LNCaP clone FGC (cell line): ENCODE measurements at places on chromosomes 3 and 15.

DNA sequence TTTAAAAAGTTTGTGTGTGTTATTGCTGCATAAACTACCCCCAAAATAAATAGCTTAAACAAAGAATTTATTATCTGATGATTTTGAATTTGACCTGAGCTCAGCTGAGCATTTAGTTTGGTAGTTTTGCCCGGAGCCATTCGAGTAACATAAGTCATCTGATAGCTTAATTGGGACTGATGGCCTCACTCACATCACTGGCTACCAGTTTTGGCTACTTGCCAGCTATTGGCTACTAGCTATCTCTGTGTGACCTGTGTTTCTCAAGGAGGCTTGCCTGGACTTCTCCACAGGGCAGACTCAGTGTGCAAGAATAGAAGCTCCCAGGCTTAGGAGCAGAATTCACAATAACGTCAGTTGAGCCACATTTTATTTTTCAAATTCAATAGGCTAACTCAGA is 9.0 kb downstream of the CNTN3 start:
- DNase-seq, result no peak

GRCh38 chr15:73709686-73710085 is 25.5 kb downstream of the CD276 start:
- DNase-seq, result no peak

DNA sequence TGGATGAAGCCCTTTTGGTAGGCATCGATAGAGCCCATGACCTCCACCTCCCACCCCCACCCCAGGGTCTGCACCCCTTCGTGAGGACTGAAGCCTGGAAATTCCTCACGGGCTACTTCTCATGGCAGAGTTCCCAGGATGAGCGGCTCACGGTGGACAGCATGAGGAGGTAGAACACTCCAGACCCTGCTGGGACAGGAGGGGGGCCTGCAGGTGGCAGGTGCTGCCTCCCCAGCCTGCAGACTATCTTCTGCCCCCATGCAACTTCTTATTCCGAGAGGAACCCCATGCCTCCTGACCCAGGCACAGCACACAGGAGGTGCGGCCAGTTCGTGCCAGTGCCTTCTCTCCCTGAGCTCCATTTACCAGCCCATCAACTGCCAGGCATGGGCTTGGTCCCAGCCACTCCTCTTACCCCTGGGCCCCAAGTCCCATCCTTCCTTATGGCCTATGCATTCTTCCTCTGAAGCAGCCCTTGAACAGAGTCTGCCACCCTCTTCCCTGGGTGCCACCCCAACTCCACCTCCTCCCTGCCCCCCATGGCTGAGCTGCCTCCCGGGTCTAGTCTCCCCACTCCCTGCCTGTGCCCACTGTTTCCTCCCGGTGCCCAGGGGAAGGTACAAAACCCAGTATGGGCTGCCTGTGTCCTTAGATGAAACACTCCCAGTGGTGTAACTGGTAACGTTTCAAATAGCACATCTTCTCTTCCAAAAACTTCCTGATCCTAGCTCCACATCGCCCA is 8.4 kb downstream of the TBC1D21 start:
- no peak for DNase-seq

DNA sequence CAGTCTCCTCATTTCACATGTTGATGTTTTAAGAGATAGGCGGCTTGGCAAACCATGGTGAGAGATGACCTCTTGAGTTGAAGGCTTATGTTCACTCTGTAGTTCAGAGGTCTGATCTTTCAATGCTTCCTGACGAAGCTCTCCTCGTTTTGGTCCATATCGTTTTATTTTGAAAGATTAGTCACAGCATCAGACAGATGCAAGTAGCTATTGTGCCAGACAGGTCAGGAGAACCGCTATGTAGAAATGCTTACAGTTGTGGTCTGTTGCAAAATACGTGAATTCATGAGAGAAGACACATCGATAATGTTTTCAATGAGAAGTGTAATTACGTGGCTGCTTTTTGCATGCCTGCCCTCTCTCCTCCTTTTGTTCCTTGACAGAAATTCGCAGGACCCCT is 47.5 kb downstream of the CHL1 start:
- no peak for DNase-seq

DNA sequence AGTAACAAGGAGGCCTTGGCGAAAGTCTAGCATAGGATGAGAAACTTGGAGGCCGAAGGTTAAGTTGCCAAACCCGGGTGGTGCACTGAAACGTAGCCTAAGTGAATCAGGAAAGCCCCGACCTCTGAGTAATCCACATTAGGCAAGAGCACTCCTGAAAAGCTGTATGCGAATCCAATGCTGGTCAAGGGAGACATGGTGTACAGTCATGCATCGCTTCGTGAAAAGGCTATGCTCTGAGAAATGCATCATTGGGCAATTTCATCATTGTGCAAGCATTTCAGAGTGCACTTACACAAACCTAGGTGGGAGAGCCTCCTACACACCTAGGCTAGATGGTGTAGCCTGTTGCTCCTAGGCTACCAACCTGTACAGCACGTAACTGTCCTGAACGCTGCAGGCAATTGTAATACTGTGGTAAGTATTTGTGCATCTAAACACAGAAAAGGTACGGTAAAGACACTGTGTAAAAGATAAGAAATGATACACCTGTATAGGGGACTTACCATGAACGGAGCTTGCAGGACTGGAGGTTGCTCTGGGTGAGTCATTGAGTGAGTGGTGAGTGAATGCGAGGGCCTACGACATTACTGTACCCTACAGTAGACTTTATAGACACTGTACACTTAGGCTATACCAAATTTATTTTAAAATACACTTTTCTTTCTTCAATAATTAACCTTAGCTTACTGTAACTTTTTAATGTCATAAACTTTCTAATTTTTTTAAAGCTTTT is 222.5 kb downstream of the SHQ1 start:
- no peak for DNase-seq

GRCh38 chr15:67064607-67065530 is 533 bp upstream of the SMAD3 start:
- no peak for DNase-seq

DNA sequence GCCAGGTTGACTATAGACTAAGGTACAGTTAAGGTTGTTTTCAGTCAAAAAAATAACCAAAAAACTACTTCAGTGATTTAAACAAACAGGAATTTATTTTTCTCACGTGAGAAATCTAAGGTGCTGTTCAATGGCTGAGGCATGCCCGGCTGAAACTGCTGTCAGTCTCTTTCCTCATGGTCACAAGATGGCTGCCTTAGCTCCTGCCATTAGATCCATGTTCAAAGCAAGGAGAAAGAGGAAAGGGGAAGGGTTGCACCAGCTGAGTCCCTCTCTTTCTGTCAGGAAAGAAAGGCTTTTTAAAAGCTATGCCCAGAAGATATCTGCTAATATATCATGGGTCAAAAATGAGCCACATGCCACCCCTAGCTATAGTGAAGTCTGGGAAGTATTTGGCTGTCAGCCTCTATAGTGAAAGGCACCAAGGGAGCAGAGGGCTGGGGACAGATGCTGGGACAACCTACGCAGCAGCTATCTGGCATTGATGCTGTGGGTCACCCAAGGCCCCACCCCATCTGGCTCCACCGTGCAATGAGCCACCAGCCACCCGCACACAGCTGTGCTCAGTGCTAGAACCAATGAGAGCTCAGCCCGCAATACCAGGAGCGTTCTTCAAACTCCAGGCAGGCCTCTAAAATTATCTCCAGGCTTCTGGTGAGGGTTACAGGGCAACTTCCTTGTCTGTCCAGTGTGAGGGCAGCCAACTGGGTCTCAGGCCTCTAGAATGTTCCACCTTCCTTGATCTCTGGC is 64.7 kb upstream of the GATA2 start:
- no peak for DNase-seq

GRCh38 chr3:52787246-52787645 is 7.3 kb upstream of the ITIH3 start:
- DNase-seq, result no peak

DNA sequence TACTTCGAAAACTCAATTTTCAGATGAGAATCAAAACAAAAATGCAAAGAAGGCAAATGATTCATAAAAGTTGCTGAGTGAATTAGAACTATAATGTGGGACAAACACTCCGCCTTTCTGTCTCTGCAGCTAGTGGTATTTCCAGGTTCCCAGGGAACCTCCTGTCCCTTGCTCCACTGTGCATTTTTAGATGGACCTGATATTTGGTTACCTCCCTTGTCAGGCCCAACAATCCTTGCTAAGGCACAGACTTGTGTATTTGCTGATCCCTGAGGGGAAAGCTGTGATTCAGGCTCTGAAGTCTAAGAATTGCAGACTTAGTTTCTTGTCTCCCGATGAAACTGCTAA is 162.7 kb downstream of the LPP start:
- no peak for DNase-seq

GRCh38 chr15:55868707-55869106 is 124.7 kb downstream of the NEDD4 start:
- DNase-seq, result peak; percentile 40

- DNase-seq, result no peak
Measured at GRCh38 chr15:59999612-60000112, 4.4 kb upstream of the FOXB1 start.

DNA sequence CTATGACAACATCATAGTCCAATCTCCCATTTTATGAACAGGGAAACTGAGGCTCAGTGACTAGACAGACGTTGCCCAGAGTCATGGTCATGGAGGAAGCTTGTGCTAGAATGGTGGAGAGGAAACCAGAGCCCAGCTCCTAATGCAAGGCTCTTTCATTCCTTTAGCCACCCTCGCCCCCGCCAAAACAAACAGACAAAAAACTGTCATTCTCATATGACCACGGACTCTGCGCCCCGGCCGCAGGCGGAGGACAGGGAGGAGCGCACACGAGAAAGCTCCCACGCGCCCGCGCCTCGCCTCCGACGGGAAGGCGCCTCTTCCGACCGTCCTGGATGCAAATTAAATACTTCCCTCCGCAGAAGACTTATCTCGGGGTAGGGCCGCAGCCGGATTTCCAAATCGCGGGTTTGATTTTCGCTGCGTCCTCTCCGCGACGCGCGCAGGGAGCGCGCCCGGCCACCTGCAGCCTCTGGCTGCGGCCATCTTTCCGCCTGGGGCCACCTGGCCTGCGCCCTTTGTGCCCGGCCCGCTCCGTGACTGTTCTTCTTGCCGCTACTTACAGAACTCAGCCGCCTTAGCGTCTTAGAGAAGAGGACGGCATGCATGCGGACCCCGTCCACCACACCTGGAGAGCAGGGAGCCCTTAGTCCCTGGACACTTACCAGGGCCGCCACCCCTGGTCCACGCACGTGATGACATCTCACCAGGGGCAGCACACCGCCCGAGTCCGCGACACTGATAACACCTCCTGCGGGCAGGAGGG is 670 bp upstream of the ATP13A3 start:
- no peak for DNase-seq

GRCh38 chr15:96367311-96368200 is 37.1 kb downstream of the NR2F2 start:
- DNase-seq, result no peak

DNA sequence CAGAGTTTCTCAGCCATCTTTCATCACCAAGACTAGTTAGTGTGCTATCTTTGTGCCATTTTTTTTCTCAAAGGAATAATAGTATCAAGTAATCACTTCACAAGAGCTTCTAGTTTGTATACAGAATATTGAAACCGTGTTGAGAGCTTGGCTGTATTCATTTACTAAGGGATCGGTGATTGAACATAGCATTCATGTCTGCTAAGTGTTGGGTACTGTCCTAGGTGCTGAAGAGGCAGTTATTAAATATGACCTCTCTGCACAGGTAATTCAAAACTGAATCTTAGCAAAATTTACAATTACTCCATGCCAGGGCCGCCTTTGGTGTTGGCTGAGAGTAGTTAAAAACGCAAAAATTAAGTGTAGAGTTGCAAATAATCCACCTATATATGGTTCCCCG is 355.3 kb upstream of the RORA start:
- DNase-seq, result peak; percentile 23

DNA sequence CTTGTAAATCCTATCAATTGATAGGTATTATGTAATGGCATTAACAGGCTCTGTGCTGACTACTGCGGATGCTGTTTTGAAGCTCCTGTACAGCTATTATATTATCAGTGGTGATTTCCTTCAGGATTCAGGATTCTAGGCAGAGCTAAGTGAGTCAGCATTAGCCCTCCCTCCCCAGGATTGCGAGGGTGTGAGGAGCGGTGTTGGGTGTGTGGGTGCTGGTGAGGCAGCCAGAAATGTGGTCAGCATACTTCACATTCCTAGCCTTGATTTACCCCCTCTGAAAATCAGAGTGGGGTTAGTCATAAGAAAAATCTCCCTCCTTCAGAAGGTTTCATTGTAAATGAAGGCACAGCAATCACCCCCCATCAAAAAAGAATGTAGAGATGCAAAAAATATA is 72.5 kb downstream of the SNTN start:
- no peak for DNase-seq

- no peak for DNase-seq
Measured at GRCh38 chr15:59413577-59413976, 24.4 kb upstream of the FAM81A start.

GRCh38 chr3:144548346-144548745 is 576.7 kb downstream of the DIPK2A start:
- DNase-seq, result no peak

DNA sequence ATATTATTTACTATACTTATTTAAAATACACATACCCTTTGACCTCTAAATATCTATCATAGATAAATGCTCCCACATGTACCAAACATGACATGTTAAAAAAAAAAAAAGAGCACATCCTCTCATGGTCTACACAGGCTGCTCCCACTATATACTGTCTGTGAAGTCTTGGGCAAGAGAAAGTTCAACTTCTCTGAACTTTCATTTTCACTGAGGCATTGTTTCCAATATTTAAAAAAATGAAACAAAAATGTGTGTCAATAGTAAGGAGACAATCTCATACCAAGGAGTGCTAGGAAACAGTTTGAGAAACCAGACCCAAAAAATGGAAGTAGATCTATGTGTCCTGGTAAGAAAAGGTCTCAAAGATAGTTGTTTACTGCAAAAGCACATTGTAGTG is 29.3 kb downstream of the SLC4A7 start:
- no peak for DNase-seq

GRCh38 chr15:61755467-61755866 is 304.8 kb downstream of the VPS13C start:
- no peak for DNase-seq

DNA sequence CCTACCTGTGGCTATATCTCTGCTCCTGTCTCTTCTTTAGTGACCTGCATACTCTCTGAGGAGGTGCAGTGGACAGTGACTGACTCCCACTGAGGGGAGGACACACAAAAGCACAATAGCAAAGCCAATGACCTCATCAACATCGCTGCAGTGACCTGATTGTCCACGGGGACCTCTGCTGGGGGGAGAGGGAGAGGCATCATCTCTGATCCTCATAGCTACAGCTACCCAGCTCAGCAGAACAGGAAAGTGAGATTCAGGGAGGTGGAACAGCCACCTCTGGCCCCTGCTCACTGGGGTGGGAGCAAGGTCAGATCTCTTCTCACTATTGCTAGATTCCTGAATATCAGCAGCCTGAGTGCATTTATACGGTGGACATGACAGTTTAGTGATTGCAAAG is 179.2 kb downstream of the ATP10A start:
- no peak for DNase-seq

- DNase-seq, result no peak
Measured at GRCh38 chr3:50417637-50418033, 58.3 kb upstream of the TMEM115 start.
